SW 1271 (cell line): ENCODE measurements at places on chromosomes 13 and 19.

DNA sequence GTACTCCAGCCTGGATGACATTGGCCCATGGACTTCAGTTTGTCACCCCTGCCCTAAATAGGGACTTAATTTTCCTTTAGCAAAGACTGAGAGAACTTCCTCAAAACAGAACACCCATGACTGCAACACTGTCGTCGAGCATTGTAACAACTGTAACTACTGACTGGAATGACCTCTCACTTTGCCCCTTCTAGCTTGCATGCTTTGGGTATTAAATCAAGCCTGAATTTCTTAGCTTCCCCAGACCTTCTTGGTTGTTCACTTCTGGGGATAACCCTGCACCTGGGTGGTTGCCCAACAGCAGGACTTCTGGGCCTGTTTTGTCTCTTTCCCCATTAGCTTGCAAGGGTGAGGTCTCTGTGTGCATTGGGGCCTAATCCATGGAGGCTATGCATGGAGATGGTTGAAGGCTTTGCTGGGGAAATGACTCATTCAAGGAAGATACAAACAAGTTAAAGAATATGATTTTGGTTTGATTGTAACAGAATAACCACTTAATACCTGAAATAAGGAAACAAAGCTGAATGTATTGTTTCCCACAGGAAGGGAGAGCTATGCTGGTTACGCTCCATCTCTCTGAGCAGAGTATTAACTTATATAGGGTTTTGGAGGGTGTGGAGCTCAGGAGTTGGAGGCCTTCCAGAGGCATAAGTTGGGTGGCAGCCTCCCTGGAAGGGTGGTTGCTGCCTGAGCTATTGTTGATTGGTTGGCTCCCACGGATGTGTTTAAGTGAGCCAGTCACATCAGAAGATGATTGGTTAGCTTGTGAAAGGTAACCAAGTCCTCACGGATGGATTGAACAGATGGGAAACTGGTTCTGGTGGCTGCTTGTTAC lies 34.7 kb upstream of the UBAC2 start:
- DNase-seq: no peak

GRCh38 chr13:51006067-51006845 lies 96.7 kb downstream of the RNASEH2B start:
- DNase-seq: no peak

DNA sequence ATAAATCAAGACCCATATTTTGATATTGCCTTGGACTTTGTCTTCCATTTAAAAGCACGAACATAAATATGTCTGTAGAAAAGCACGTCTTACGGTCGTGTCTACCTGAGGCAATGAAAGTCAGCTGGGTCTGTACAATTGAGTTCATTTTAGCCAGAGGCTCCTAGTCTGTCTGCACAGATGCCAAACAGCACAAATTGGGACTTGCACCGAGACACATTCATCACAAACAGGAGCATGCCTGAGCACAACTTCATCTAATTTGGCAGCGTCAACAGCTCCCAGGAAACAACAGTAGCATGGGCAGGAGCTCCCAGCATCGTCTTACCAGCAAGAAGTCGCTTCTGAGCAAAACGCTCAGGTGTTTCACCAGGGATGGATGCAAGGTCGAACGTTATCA lies 687.0 kb downstream of the EFNB2 start:
- DNase-seq: no peak

- no peak for DNase-seq
Measured at GRCh38 chr13:37207691-37208451, 102.4 kb upstream of the CSNK1A1L start.

GRCh38 chr19:45403272-45403671 lies 1.6 kb downstream of the PPP1R13L start:
- DNase-seq: no peak

- DNase-seq: no peak
Measured at GRCh38 chr19:10092648-10093294, 6.7 kb downstream of the SHFL start.

DNA sequence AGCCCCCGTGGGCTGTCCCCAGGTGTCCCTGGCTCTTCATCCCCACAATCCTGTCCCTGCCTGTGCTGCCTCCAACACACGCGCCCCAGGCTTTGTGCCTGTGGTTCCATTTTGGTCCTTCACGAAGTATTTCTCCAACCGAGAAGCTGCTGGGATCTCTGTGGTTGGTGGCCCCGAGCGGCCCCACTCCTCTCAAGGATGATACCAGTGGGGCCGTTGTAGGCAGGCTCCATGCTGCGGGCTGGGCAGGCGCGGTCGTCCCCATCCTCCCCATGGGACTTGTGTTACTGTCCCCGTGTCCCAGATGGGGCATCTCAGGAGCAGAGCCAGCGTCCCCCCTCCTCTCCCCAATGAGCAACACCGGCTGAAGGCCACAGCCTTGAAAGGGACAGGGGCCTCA lies 3.7 kb upstream of the ZNF554 start:
- DNase-seq: no peak

GRCh38 chr13:21443171-21443570 lies 15.9 kb downstream of the ZDHHC20 start:
- no peak for DNase-seq
